ENCODE measurements at places on chromosomes 7 and 10. TPM values are rescaled to one million over a fixed set of nuclear protein-coding genes. Genes with fewer than 3 reads are reported as not detected.

SPDYE11 gene
- total RNA-seq: not detected

ANKRD61 gene
- total RNA-seq: 0.89 TPM

NODAL gene
- not detected for total RNA-seq

SPDYE5 gene
- total RNA-seq: not detected

CNPY1 gene
- 1.7 TPM for total RNA-seq

SMIM30 gene
- total RNA-seq: 80.4 TPM

TRIM24 gene
- 12.3 TPM for total RNA-seq

- DNase-seq: no peak
These were observed 34.9 kb downstream of the FAM204A start for GRCh38 chr10:118307220-118307619.

GRCh38 chr7:11636274-11636673 is 195.7 kb downstream of the THSD7A start:
- no peak for DNase-seq

DNA sequence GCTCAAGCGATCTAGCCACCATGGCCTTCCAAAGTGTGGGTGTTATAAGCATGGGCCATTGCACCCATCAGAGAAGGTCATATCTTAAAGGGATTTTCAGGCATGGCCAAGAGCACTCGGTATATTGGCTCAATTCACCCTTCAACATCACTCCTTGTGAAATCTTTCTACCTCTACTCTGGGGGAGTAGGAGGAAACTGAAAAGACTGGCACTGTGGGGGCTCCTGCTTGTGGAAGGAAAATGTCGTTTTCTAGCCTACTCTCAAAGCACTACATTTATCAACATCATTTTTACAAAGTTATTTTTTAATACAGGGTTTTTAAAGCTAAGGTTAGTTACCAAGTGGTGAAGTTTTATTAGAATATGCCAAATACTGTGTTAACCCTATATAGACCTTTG is 42.0 kb upstream of the CACNB2 start:
- DNase-seq: no peak

DNA sequence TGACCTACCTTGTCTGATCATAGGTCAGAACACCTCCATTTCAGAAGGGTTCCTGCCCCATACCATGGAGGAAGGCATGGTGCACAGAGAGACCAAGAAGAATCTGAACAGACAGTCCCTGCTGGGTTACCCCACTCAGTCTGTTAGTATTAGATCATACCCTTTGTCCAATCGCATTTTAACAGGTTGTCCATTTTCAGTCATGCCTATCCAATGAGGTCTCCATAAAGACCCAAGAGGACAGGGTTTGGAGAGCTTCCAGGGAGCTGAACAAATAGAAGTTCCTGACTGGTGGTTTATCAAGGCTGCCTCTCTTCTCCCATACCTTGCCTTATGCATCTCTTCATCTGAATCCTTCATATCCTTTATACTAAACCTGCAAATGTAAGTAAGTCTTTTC is 21.2 kb upstream of the SLC16A12 start:
- no peak for DNase-seq

DNA sequence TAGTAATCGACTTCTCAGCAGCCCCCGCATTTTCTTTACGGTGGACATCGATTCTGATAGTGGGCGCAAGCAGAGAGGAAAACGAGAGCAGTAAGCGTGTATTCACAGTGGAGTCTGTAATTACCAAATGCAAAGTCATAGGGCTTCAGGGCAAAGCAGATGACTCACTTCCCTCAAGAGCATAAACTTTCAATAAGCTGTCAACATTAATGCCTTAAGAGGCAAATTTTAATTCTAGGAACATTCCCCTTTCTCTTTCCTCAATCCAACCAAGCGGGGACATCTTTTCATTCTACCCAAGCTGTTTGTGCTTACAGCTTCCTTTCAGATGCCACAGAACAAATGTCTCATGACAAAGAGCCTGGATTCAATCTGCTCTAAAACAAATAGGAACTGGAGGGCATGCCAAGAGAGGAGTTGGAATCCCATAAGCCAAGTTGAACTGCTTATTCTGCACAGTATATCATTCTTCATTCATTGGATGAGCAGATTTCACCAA is 48.6 kb downstream of the MALSU1 start:
- peak; percentile 93 for DNase-seq

DNA sequence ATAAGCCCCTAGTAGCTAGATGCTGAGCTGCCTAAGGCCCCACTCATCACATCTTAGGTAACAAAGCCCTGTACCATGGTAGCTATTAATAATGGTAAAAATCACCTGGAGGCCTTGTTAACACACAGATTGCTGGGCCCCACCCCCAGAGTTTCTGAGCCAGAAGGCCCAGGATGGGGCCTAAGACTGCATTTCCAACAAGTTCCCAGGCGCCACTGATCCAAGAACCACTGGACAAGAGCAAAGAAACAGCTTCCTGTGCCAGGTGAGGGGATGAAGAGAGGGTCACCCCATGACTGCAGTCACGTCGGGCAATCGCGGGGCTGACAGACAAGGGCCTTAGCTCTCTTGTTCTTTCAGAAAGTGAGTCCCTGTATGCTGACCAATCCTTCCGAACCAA is 46.8 kb downstream of the ACSM6 start:
- no peak for DNase-seq

GRCh38 chr10:80485076-80485945 is 31.2 kb downstream of the TSPAN14 start:
- no peak for DNase-seq

- DNase-seq: no peak
These were observed 55.4 kb upstream of the CDC14C start for GRCh38 chr7:48868916-48869315.

DNA sequence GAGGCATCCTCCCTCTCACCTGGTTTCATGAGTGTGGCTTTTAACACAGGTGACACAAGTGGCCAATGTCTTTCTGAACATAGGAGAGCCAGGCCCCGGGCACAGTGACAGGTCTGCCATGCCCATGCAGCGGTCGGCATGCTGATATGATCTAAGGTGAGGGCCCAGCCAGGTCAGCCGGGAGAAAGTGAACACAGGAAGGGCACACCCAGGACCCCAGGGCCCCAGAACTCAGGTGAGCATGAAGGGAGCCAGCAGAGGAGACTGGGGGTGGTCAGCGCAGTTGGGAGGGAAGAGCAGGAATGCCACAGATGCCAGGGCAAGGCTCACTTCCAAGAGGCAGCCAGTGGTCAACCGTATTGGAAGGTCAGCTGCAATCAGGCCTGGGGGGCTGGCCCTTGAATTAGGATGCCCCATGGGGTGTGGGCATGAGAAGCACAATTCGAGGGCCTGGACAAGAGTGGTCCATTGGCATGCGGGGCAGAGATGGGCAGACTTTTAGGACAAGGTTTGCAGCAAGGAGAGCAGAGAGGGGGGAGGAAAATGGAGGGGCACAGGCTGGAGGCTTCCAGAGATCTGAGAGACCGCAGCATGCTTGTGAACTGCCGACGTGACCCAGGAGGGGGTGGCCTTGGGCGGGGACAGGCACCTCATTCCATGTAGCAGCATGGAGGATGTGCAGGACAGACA is 3.9 kb upstream of the INPP5A start:
- no peak for DNase-seq

- DNase-seq: no peak
These were observed 83.5 kb upstream of the GNA12 start for GRCh38 chr7:2927592-2927991.

GRCh38 chr7:105712877-105713276 is 131.6 kb upstream of the EFCAB10 start:
- no peak for DNase-seq
